NCI-H446 treated with DMSO at 0.1 percent for 48 hours (cell line): ENCODE measurements at places on chromosomes 3 and 15.

- DNase-seq = no peak
Observed at GRCh38 chr3:30775040-30775439, 119.4 kb downstream of the GADL1 start.

GRCh38 chr15:70137967-70138366, 40.2 kb upstream of the TLE3 start:
- DNase-seq = no peak

- DNase-seq = no peak
Observed at GRCh38 chr15:59150185-59150584, 45.2 kb downstream of the CCNB2 start.

- no peak for DNase-seq
Observed at GRCh38 chr3:101095693-101096430, 102.6 kb upstream of the ABI3BP start.

- DNase-seq = no peak
Observed at GRCh38 chr15:99561476-99562230, 4.1 kb upstream of the MEF2A start.

DNA sequence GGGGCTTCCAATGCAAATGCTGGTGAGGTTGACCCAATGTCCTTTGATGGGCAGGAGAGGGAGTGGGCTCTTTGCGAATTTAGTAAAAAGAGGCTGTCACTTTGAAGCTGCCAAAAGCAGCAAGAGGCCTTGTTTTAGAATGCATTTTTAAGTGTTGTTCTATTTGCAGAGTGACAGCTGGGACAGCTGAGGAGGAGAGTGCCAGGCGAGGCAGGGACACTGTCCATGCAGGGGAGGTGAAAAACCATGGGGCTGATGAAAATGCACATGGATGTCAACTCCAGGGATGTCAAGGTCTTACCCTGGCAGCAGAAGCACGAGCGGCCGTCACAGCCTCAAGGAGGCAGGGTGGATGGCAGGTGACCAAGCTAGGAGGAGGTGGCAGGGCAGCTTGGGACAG, 279.8 kb downstream of the ADAMTS17 start:
- DNase-seq = no peak

GRCh38 chr3:96017556-96017955, 796.8 kb upstream of the EPHA6 start:
- no peak for DNase-seq

- no peak for DNase-seq
Observed at GRCh38 chr3:20319551-20319950, 133.5 kb upstream of the SGO1 start.

DNA sequence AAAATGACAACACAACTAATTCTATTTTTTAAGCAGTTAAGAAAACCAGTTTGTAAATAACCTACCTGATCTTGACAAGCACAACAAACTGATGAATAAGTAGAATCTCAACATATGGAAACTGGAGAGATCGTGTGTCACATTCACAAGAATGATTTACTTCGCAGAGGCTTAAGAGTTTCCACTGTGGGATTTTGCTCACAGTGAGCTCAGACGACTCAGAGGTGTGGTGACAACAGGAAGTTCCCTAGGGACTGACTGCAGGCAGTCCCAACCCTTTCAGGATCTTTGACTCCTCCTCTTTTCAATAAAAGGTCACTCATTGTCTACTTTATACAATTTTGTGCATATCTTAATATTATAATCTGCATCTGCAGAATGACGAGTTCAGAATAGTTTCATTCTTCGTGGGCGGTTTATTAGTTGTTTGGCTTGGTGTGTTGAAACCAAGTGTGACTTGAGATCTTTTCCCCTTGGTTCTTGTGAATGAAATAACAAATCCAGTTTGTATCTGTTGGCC, at the start of gene LIPH:
Gene LIPH (minus strand): TSS at position 231 of the 520 bp plus-strand sequence. CDS start 117 bp downstream, at position 114.
- no peak for DNase-seq

GRCh38 chr3:9795207-9795606, 2.3 kb downstream of the ARPC4 start:
- DNase-seq = no peak
